ENCODE measurements at places on chromosomes 1 and 21.

DNA sequence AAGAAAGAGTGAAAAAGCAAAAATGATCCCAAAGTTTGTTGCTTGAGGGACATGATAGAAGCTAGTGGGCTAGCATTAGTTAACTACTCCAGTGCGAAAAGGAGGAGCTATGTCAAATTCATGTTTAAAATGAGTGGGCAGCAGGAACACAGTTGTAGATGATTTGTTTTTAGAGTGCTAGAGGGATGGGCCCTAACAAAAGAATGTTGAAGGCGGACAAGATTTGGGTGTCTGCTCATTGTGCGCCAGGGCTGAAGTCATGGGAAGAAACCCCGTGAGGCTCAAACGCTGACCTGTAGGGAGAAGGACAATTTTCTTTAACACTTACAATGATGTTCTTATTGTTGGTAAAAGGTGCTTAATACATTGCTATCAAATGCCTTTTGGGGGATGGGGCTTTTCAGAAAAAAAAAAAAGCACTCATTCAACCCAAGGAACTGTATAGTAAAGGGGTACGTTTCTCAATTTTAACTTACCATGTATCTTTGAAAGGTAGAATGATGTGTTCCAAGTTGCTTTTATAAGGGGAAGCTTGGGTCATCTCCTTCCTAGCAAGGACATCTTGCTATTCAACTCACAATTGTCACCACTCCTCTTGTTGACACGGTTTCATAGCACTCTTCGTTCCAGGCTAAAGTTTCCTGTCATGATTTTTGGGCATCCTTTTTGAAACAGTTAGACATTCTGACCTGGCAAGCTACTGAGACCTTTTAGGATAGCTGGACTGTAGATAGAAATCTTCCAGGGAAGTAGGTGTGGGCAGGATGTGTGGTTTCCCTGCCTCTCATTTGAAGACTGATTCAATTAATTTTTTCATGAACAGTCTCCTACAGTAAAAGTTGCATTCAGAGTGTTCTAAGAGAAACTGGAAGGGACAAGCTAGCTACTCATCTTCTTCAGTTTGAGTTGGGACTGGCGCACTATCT lies 53.0 kb upstream of the CNN3 start:
- no peak for DNase-seq

DNA sequence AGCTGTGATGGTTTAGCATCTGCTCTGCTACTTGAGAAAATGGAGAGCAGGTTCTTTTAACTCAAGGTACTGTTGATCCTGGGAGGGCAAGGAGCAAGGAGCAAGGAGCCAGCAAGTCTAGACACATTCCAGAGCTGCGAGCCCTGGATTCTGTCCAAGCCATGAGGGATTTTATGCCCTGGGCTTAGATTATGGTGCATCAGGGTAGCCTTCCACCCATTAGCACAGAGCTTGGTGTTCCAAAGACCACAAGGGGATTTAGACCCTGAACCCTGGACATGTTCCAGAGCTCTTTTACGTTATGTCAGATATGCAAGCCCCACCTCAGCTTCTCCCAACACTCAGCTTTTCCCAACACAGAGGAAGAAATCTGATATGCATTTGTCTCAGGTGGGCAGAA lies 2.0 kb upstream of the OR14I1 start:
- DNase-seq: no peak

DNA sequence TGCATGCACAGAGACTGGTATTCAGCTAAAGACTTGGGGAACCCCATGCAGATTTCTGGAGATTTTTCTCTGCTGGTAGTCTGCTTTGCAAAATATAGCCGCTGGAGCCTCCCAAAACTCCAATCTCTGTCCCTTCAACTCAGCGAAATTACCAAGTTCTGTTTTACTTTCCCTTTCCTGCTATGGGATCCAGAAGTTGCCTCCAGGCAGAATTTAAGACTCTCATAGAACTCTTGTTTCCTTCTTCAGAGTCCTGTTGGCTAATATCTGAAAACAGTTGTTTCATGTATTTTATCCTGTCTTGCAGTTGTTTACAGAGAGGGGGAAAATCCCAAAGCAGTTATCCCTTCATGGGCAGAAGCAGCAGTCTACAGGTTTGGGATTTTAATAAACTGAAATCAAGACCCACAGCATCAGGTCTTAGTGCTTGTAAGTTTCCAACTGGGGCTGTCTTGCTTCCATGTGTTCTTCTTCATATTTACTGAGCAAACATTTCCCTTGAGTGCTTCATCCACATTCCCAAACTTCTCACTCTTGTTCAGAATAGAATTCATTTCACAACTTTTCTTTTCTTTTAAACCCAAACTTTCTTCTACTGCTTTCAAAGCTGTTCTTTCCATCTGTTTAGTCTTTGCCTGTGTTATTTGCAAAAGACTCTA lies 221.3 kb upstream of the DMRTA2 start:
- DNase-seq: no peak

GRCh38 chr1:22531251-22531650 lies 32.0 kb upstream of the EPHA8 start:
- no peak for DNase-seq

DNA sequence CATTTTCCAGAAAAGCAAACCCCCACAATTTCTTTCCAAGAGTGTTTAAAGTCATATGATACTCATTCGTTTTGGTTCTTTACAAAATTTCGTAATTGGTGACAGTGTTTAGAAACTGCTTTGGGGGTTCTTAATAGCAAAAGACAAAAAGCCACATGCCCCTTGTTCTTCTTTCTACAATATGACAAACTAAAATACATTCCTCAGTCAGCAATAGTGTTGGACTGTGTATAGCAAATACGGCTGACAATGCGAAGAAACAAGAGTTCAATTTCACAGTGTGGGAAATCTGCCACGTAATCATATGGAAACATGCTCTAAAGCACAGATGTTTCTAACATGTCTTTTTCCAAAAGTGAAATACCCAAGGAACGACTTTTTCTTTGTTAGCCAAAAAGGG lies 7.6 kb upstream of the IFNAR1 start:
- DNase-seq: no peak

- no peak for DNase-seq
Measured at GRCh38 chr1:244151537-244151936, 100.5 kb downstream of the ZBTB18 start.

GRCh38 chr1:26307363-26307781 lies 936 bp upstream of the UBXN11 start:
- no peak for DNase-seq

GRCh38 chr1:161707503-161707902 lies 474 bp downstream of the FCRLA start:
- DNase-seq: no peak

DNA sequence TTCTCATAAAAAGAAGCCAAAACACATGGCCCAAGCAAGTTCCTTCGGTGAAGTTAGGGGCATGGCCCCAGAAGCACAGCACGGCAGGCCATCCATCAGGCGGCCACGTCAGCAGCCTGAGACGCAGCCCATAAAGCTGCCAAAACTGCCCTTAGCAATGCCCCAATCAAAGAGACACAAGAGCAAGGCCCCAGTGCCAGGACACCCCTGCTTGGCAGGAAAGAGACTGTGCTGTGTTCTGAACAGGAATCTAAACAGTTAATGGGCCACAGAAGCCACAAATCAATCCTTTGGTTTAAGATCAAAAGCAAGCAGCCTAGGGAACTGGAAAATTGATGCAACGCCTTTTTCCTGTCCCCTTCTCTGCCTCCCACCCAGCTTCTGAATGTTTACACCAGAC lies 497.0 kb upstream of the USP24 start:
- DNase-seq: no peak

DNA sequence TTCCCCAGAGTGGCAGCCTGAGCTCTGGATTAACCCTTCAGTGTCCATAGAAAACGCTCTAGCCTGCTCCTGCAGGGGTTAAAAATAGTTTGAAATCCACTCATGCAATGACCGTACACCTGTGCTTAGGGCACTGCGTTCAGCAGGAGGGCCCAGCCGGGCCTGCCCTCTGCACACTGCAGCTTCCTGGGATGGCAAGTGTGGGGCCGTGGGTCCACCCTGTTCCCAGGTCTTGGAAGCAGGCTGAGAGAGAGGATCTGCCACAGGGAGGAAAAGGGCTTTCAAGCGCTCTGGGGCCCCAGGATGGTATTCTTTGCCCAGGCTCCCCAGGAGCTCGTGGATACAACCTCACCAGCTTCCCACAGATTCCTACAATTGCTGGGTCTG lies 1.5 kb upstream of the S100B start:
- no peak for DNase-seq

DNA sequence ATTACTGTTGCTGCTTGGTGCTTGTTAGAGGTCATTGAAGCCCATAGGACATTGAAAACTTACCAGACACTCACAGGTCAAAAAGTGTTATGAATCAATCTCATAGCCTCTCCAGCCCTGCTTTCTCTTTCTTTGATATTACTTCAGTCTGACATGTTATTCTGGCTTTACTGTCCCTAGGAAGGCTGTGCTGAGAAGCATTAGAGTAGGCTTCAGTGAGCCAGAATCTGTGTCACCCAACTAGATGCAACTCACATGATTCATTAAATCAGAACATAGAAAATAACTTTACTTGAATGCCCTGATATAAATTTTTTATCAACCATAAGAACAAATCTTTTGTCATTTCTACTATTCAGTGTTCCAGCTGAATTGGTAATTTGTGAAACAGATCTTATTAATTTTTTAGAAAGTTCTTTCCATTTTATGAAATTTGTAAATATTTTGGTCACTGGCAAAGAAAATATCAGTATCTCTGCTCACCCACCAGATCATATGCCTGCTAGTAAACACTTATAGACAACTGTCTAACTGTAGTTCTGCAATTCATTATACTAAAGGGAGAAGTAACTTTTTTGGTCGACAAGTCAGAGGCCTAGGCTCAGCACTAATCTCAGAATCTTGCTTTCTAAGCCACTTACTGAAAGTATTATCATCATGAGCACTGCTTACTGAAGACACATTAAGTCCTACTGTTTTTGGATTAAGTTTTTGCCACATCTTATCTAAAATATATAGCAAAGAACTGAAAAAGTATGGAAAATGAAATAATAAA lies 48.2 kb downstream of the RPAP2 start:
- no peak for DNase-seq

- DNase-seq: no peak
Measured at GRCh38 chr1:235632506-235633401, 16.8 kb downstream of the GNG4 start.

DNA sequence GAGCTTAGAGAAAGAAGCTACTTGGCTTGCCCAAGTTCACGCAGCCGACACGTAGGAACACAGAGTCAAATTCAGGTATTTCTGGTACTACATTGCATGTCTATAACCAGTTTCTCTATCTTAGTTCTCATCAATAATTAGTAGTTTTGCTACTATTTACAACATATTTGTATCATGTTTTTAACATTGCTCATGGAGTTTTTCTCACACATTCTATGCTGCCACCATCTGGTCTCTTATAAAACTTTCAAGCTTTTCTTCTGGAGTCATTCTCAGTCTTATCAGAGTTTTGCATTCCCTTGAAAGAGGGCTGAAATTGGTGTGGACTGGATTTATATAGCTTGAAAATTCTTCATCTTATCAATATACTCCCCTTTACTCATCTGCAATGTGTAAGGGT lies 118.8 kb upstream of the PALMD start:
- DNase-seq: no peak

DNA sequence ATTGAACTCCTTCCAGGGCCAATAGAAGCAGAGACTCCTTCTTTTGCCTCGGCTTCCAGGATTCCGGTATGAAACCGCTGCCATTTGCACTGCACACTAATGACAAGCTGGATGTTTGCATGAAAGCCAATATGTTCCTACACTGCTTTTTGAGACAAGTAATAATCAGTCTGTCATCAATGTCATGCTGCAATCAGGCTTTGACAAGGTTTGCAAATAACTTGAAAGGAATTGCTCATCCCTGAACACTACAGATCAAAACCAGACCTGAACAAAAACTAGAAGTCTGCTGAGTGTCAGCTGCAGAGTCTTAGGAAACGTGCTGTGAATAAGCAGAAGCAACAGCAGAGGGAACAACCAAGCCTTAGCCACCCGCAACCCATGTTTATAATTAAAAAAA lies 720.7 kb upstream of the CXADR start:
- no peak for DNase-seq

- DNase-seq: no peak
Measured at GRCh38 chr1:239516579-239516978, 130.2 kb downstream of the CHRM3 start.
